ENCODE measurements at places on chromosomes 6 and 20. TPM values are rescaled to one million over a fixed set of nuclear protein-coding genes. Genes with fewer than 3 reads are reported as not detected.

DNA sequence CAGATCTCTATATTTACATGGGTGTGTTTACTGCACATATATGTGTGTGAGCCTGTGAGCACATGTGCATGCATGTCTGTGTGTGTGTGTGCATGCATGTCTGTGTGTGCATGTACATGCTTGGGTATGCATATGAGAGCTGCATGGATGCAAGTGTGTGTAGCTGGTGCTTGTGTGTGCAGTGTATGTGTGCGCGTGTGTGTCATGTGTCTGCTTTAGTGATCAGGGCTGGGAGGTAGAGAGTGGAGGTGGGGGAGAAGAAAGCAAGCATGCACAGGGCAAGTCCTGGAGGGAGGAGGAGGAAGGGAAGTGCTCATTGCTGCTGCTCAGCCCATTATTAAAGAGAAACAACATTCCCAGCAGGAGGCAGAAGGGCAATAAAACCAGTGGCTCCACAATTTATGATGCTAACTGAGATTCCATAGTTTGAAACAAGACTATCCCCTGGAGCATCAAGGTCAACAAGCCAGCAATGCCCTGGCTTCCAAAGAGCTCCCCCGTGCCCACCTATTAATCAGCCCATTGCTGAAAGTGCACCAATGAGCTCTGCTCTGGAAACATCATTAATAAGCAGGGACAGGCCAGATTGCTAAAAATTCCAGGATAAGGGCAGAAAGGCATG lies 414.0 kb downstream of the MAFB start:
- DNase-seq: no peak
- H3K27me3 ChIP-seq: peaks cover 6% of the 10 kb centered on the region
- H3K4me1 ChIP-seq: no peaks in the 10 kb centered on the region
- H3K4me3 ChIP-seq: no peak overlapping the region

- DNase-seq: no peak
- no peaks in the 10 kb centered on the region for H3K36me3 ChIP-seq
- H3K4me1 ChIP-seq: no peaks in the 10 kb centered on the region
- H3K27me3 ChIP-seq: no peaks in the 10 kb centered on the region
Measured at GRCh38 chr6:19824058-19824807, 12.9 kb upstream of the ID4 start.

DNA sequence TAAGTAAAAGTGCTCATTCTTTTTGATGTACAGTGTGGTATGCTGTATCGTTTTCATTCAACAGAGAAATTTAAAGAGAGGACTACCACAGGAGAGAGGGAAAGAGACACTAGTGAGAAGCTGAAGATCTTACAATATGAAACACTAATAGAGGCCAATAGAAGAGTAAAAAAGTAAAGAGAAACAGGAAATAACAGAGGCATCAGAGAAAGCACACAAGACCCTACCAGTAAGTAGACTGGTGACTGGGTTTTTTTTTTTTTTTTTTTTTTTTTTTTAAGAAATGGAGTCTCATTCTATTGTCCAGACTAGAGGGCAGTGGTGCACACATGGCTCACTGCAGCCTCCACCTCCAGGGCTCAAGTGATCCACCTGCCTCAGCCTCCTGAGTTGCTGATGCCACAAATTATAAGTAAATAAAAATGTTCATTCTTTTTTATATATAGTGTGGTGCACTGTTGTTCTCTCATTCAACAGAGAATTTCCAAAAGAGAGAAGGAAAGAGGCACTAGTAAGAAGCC lies 18.8 kb downstream of the ELOVL4 start:
- no peak overlapping the region for H3K27ac ChIP-seq
- H3K27me3 ChIP-seq: no peaks in the 10 kb centered on the region
- H3K4me3 ChIP-seq: no peak overlapping the region
- H3K36me3 ChIP-seq: no peaks in the 10 kb centered on the region
- DNase-seq: no peak

- no peak overlapping the region for H3K27ac ChIP-seq
- no peaks in the 10 kb centered on the region for H3K36me3 ChIP-seq
- no peak for DNase-seq
- H3K27me3 ChIP-seq: no peaks in the 10 kb centered on the region
- H3K4me1 ChIP-seq: no peaks in the 10 kb centered on the region
Measured at GRCh38 chr20:12906361-12906760, 102.4 kb upstream of the SPTLC3 start.

- peaks cover 6% of the 10 kb centered on the region for H3K36me3 ChIP-seq
- H3K27ac ChIP-seq: no peak overlapping the region
- no peaks in the 10 kb centered on the region for H3K4me1 ChIP-seq
- H3K4me3 ChIP-seq: peak overlapping the region; percentile 34
Measured at GRCh38 chr6:29791786-29792122, 35.9 kb upstream of the HLA-G start.

DNA sequence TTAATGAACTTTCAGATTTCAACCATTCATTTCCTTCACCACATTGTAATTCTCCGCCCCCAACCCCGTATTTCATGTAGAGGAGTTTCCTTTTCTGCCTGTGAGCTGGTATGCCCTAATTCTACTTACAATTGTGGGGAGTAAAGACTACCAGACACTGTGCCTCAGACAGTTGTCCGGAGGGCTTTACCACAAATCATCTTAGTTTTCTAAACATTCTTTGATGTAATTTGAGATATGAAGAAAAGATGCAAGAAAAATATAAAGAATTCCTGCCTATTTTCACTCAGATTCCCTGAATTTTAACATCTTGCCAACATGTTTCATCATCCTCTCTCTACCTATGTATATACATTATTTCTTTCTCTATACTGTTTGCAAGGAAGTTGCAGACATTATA lies 28.3 kb upstream of the LOC128125822 start:
- no peaks in the 10 kb centered on the region for H3K4me1 ChIP-seq
- H3K27me3 ChIP-seq: no peaks in the 10 kb centered on the region
- H3K27ac ChIP-seq: no peak overlapping the region
- no peak overlapping the region for H3K4me3 ChIP-seq
- DNase-seq: no peak

DNA sequence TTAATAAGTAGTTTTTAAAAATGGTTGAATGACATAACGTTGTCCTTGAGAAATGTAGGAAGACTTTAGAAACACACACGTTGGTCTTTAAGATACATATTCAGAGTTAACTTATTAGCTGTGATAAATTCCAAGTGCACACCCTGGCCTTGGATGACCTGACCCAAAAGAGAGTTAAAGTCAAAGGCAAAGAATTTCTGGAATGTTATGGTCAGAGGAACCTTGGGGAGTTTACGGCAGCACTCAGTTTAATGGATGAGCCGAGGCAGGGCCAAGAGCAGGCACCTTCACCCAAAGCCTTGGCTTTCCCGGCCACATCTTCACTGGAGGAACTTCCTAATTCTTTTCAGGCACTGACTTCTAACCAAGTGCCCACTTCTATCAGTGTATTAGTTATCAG lies 200.5 kb downstream of the SMOC2 start:
- H3K4me3 ChIP-seq: no peak overlapping the region
- peaks cover 13% of the 10 kb centered on the region for H3K4me1 ChIP-seq

GRCh38 chr20:38304845-38305447 lies 990 bp downstream of the BPI start:
- DNase-seq: peak; percentile 53
- H3K27ac ChIP-seq: no peak overlapping the region
- H3K27me3 ChIP-seq: peaks cover 3% of the 10 kb centered on the region
- H3K4me3 ChIP-seq: no peak overlapping the region
- peaks cover 6% of the 10 kb centered on the region for H3K4me1 ChIP-seq

- no peaks in the 10 kb centered on the region for H3K36me3 ChIP-seq
- DNase-seq: no peak
- H3K27ac ChIP-seq: no peak overlapping the region
- H3K4me1 ChIP-seq: no peaks in the 10 kb centered on the region
- H3K27me3 ChIP-seq: peaks cover 4% of the 10 kb centered on the region
Measured at GRCh38 chr20:46741924-46742668, 32.6 kb downstream of the SLC2A10 start.

GRCh38 chr20:36173451-36173933 lies 19.0 kb downstream of the EPB41L1 start:
- H3K27me3 ChIP-seq: peaks cover 4% of the 10 kb centered on the region
- H3K4me3 ChIP-seq: peak overlapping the region; percentile 40
- no peaks in the 10 kb centered on the region for H3K36me3 ChIP-seq
- H3K27ac ChIP-seq: peak overlapping the region; percentile 79
- H3K4me1 ChIP-seq: peaks cover 31% of the 10 kb centered on the region

- no peak overlapping the region for H3K4me3 ChIP-seq
- H3K27me3 ChIP-seq: peaks cover 7% of the 10 kb centered on the region
- H3K36me3 ChIP-seq: no peaks in the 10 kb centered on the region
- no peak for DNase-seq
- H3K4me1 ChIP-seq: no peaks in the 10 kb centered on the region
Measured at GRCh38 chr6:39256294-39256940, 27.1 kb upstream of the KCNK5 start.

DNA sequence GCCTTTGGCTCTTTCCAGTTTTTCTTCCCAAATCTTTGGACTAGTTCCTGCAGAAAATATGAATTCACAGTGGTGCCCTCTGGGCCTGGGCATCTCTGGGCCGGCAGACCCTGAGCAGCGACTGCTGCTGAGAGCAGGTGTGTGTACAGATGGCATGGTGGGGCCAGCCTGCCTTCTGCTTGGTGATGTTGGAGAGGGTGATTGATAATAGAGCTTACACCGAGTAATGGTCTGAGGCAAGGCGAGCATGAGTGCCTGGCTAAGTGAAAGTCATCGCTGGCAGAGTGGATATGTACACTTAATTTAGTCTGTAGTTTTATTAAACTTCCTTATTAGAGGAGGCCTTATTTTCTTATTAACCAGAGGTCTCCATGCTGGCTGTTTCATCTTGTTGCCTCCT lies 156.9 kb downstream of the CDKAL1 start:
- DNase-seq: peak; percentile 56
- H3K36me3 ChIP-seq: no peaks in the 10 kb centered on the region
- H3K27me3 ChIP-seq: peaks cover 4% of the 10 kb centered on the region
- H3K4me1 ChIP-seq: peaks cover 50% of the 10 kb centered on the region
- peak overlapping the region; percentile 97 for H3K27ac ChIP-seq
- peak overlapping the region; percentile 70 for H3K4me3 ChIP-seq

GRCh38 chr20:8671370-8671961 lies 397.4 kb upstream of the PLCB4 start:
- H3K27me3 ChIP-seq: peaks cover 4% of the 10 kb centered on the region
- H3K36me3 ChIP-seq: no peaks in the 10 kb centered on the region
- no peak for DNase-seq
- peaks cover 6% of the 10 kb centered on the region for H3K4me1 ChIP-seq
- H3K4me3 ChIP-seq: no peak overlapping the region
- H3K27ac ChIP-seq: no peak overlapping the region

DNA sequence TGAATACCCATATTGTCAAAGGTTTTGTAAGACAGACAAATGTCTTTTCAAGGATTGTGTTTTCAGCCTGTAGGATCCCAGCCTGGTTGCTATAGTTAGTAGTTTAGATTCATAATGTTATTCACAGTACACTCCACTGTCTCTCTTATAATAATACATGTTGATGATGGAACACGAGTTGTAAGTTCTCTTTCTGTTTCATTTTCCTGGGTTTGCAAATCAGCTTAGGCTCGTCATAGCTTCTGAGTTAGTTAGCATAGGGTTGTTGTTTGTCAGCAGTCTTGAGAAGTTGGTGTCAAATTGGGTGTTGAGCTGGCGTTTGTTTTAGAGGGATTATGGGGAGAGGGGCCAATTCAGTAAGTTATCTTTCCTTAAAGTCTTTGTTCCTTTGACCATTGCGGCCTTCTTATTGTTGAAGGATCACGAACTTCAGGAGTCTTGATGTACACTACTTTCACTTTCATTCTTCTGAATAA lies 45.8 kb downstream of the QKI start:
- no peaks in the 10 kb centered on the region for H3K36me3 ChIP-seq
- H3K4me3 ChIP-seq: no peak overlapping the region
- H3K4me1 ChIP-seq: peaks cover 8% of the 10 kb centered on the region

- peaks cover 6% of the 10 kb centered on the region for H3K27me3 ChIP-seq
- H3K36me3 ChIP-seq: no peaks in the 10 kb centered on the region
- DNase-seq: no peak
- no peak overlapping the region for H3K4me3 ChIP-seq
- peaks cover 5% of the 10 kb centered on the region for H3K4me1 ChIP-seq
Measured at GRCh38 chr6:157271911-157272310, 51.4 kb downstream of the TMEM242 start.

- H3K4me1 ChIP-seq: no peaks in the 10 kb centered on the region
- H3K27ac ChIP-seq: no peak overlapping the region
- no peak for DNase-seq
Measured at GRCh38 chr20:58143531-58143930, 84.9 kb downstream of the ANKRD60 start.

DNA sequence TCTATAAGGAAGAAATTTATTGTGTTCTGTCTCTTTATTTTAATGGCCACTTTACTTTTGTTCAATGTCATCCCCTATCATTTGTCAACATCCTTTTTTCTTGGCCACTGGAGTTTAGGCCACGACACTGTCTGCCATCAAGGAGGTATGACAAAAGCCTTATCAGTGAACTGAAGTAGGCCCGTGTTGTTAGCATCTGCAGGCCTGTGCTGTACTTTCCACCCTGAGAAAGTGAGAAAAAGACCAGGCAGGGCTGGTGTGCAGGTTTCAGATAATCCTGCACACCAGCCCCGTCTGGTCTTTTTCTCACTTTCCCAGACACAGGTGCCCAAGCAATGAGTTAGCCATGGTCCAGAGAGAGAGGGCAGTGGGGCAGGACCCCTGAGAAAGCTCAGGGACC lies 57.6 kb downstream of the GOPC start:
- DNase-seq: no peak
- H3K27ac ChIP-seq: no peak overlapping the region
- H3K4me1 ChIP-seq: peaks cover 9% of the 10 kb centered on the region
- H3K4me3 ChIP-seq: no peak overlapping the region

GRCh38 chr6:93940381-93940780 lies 521.0 kb upstream of the EPHA7 start:
- no peak for DNase-seq
- H3K4me3 ChIP-seq: no peak overlapping the region
- H3K4me1 ChIP-seq: peaks cover 21% of the 10 kb centered on the region
- H3K36me3 ChIP-seq: no peaks in the 10 kb centered on the region
- H3K27ac ChIP-seq: no peak overlapping the region

DNA sequence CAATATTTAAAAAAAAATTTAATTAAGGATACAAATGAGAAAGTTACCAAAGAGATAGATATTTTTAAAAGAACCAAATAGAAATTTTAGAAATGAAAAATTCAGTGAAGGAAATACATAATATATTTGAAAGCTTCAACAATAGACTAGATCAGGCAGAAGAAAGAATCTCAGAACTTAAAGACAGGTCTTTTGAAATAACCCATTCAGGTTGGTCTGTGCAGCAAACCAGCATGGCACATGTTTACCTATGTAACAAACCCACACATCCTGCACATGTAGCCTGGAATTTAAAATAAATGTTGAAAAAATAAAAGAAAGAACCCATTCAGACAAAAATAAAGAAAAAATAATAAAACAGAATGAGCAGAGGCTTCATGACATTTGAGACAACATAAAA lies 221.1 kb upstream of the ID4 start:
- no peak overlapping the region for H3K27ac ChIP-seq
- H3K36me3 ChIP-seq: peaks cover 17% of the 10 kb centered on the region
- H3K27me3 ChIP-seq: no peaks in the 10 kb centered on the region
- no peak overlapping the region for H3K4me3 ChIP-seq
- no peaks in the 10 kb centered on the region for H3K4me1 ChIP-seq

GRCh38 chr20:64151633-64152530 lies 12.4 kb upstream of the MYT1 start:
- no peak overlapping the region for H3K27ac ChIP-seq
- no peaks in the 10 kb centered on the region for H3K36me3 ChIP-seq
- DNase-seq: no peak
- peaks cover 30% of the 10 kb centered on the region for H3K4me1 ChIP-seq
- no peak overlapping the region for H3K4me3 ChIP-seq

Gene ADAM33
- total RNA-seq: 0.27 TPM

Gene RTN4IP1
- 4.7 TPM for total RNA-seq

Gene KIFC1
- 14.8 TPM for total RNA-seq

Gene TOX2
- 11.0 TPM for total RNA-seq

Gene NUP153
- 34.2 TPM for total RNA-seq

Gene TGM3
- total RNA-seq: not detected
